ENCODE measurements at places on chromosomes 1 and 21. TPM values are rescaled to one million over a fixed set of nuclear protein-coding genes. Genes with fewer than 3 reads are reported as not detected.

DNA sequence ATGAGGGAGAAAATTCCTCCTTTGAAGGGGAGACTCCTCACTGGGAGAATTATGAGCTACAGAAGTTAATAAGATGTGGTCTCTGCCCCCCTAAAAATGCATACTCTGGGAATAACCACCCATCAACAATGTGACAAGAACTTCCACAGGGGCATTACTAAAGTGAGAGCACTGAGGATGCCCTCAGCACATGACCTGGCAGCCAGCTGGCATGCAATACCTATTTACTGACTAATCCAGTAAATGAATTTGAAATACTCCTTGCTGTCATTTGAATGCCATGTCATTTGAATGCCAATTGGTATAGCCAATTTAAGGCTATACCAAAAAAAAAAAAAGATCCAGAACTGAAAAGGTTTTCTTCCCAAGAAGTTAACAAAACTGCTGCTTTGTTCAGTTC lies 30.8 kb downstream of the PLPP3 start:
- DNase-seq = no peak

GRCh38 chr1:236870721-236871120 lies 75.6 kb downstream of the MTR start:
- DNase-seq = no peak

DNA sequence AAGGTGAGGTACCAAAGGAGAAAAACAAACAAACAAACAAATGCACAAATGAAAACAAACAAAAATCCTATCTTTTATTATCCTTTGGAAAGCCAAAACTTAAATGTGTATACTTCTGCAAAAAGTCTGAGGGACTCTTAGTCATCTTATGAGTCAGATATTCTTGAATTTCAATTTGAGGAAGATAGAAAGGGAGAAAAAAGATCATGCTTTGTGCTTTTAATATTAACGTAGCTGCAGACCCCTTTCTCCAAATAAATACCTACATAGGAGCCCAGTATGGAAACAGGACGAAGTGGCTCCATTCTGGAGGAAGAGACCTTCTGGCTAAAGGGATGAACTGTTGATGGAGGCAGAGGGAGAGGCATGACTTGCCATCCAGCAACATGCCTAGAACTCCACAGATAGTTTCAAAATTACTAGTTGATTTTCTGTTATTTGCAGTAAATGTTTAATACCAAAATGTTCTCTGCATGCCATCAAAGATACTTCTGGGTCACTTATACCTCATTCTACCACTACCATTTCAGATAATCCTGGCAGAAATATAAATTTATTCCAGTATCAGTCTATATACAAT lies 25.4 kb downstream of the NUP210L start:
- no peak for DNase-seq

GRCh38 chr1:145992958-145993617 lies 3.3 kb downstream of the TXNIP start:
- DNase-seq = no peak

DNA sequence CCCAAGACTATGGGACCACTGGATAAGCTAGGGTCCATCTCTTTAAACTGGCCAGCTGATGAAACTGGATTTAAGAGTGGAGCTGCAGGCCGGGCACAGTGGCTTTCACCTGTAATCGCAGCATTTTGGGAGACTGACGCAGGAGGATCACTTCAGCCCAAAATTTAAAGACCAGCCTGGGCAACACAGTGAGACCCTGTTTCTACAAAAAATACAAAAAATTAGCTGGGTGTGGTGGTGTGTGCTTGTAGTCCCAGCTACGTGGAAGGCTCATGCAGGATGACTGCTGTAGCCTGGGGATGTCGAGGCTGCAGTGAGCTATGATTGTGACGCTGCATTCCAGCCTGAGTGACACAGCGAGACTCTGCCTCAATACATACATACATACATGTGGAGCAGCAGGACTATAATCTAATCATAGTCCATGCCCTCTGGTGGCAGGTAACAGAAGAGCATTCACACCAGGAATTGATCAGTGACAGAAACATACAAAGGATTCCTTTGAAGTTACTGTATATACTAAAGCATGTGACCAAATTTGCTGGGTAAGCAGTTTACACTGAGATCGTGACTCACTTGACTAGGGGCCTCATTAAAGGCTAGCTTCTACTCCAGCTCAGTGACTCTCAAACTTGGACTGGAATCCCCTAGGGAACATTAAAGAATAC lies 101.5 kb upstream of the SLFNL1 start:
- peak; percentile 20 for DNase-seq

DNA sequence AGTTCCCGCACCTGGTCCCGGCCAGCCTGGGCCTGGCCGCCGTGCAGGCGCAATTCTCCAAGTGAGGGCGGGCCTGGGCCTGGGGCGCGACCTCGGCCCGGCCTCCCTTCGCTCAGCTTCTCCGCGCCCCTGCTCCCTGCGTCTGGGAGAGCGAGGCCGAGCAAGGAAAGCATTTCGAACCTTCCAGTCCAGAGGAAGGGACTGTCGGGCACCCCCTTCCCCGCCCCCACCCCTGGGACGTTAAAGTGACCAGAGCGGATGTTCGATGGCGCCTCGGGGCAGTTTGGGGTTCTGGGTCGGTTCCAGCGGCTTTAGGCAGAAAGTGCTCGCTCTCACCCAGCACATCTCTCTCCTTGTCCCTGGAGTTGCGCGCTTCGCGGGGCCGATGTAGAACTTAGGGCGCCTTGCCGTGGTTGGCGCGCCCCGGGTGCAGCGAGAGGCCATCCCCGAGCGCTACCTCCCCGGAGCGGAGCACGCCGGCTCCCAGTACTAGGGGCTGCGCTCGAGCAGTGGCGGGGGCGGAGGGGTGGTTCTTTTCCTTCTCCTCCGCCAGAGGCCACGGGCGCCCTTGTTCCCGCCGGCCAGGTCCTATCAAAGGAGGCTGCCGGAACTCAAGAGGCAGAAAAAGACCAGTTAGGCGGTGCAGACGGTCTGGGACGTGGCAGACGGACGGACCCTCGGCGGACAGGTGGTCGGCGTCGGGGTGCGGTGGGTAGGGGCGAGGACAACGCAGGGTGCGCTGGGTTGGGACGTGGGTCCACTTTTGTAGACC lies 1.2 kb downstream of the OLIG1 start:
- DNase-seq = peak; percentile 22

DNA sequence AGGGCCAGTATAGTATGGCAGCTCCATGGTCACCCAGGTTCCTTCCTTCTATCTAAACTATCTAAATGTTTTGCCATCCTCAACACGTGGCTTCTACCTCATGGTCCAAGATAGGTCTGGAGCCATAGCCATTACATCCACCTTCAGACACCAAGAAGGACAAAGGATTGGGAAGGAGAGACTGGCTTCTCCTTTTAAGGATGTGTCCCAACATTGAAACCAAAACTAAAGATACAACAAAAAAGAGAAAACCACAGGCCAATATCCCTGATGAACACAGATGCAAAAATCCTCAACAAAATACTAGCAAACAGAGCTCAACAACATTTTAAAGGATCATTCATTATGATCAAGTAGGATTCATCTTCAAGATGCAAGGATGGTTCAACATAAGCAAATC lies 24.8 kb downstream of the HSD11B1 start:
- DNase-seq = no peak

DNA sequence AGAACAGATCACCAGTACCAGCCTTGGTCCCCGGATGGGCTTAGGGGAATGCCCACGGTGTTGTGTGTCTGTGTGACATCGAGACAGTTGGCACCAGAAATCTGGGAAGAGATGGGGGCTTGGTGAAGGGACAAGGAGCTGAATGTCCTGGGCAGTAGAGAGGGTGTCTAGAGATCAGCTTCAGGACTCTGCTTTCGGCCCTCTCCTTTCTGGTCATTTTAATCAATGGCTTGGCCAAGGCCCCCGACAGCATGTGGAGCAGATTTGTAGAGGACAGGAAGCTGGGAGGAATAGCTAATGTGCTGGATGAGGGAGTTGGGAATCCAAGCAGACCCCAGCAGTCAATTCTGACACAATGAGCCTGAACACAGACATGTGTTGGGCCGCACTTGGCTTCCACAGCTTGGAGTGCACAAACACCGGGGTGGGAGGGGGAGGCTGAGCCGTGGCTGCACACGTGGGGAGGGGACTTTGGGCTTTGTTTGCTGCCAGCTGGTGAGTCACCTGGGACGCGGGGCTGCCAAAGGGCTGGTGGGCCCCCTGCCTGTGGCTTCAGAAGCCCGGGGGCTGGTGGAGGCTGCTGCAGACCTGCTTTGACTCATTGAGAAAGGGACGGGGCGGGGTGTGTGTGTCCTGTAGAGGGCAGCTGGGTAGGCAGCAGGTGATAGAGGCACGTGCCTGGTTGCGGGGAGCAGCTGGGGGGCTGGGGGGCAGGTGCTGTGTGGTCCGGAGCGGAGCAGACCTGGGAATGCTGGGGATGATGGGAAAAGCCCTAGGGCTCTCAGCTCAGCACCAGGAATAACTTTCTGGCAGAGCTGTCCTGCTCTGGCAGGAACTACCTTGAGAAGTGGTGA lies 20.9 kb downstream of the SLC1A7 start:
- DNase-seq = peak; percentile 62

- peak; percentile 38 for DNase-seq
These were observed 1.5 kb downstream of the ITSN1 start for GRCh38 chr21:33643658-33644311.

DNA sequence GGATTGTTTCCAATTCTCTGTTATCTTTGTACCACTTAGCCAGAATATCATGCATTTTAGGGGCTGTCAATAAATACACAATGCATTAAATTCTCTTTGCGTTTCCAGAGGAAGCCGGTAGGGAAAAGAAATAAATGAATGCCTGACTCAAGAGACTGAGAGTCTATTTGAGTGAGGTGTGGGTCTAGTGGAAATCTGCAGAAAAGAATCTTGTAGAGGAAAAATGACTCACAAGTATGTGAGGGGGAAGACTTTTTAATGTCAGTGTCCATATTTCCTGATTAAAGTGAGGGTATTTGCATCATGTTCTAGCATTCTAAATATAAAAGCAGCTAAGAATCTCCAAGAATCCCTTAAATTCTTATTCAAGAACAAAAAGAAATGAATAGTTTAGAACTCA lies 271.1 kb downstream of the PTPRC start:
- no peak for DNase-seq

DNA sequence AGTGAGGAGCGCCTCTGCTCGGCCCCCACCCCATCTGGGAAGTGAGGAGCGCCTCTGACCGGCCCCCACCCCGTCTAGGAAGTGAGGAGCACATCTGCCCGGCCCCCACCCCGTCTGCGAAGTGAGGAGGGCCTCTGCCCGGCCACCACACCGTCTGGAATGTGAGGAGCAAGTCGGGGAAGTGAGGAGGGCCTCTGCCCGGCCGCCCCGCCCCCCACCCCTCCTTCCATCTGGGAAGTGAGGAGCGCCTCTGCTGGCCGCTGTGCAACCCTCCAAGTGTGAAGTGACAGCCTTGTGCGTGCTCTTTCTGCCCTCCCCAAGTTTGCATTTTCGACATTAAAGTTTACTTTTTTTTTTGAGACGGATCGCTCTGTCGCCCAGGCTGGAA lies 5.1 kb upstream of the ZZZ3 start:
- DNase-seq = no peak

- DNase-seq = peak; percentile 53
These were observed 8.7 kb upstream of the MMEL1 start for GRCh38 chr1:2641381-2642130.

GRCh38 chr1:114270282-114270681 lies 116.6 kb upstream of the SYT6 start:
- DNase-seq = no peak

- DNase-seq = no peak
These were observed 178.9 kb downstream of the PDE4B start for GRCh38 chr1:65971547-65971946.

DNA sequence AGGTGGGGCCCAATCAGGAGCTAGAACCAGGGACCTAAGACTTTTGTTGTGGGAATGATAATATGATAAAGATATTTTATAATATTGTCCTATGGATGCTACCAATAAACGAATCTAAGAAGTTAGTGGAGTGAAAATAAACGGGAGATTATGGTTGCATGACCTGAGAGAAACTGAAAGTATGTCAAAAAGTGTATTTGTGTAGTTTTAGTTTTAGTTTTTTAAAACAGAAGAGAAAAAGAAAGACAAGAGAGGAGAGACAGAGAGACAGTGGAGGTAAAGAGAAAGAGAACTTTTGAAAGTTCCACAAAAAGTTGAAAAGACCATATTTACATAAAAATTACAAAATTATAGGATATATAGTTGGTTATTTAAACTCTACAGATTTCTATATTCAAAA lies 64.1 kb upstream of the TMPRSS15 start:
- no peak for DNase-seq

DNA sequence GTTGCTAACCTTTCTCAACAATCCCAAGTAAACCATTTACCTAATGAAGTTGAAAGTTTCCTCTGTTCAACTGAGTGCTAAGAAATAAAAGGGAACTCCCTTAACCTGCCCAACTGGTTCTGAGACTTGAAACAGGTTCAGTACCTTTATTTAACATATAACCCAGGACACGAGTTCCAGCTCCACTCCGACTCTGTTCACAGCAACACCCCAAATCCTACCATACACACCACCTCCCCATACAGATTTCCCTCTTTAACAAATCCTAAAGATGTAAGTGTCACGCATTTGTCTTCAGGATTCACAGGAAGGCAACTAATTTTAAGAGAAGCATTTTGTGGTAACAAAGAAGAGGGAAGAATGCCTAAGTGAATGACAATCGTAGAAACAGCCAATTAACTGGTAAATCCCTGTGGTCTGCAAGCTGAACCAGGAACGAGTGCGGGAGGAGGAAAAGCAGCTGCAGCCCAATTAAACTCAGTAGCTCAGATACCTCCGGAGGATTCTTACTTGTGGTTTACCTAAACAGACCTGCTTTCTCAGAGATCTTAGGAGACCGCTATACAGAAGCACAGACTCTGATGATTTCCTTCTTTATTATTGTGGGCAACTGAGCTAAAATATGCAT lies 134.5 kb upstream of the MAGI3 start:
- DNase-seq = no peak

- no peak for DNase-seq
These were observed 15.8 kb downstream of the CDA start for GRCh38 chr1:20604678-20605077.

The FAM131C gene
- 0.97 TPM for polyA plus RNA-seq

The RHEX gene
- not detected for polyA plus RNA-seq

The RNU1-4 gene
- polyA plus RNA-seq = not detected

The FCRLB gene
- polyA plus RNA-seq = 2.0 TPM

The DIO1 gene
- polyA plus RNA-seq = not detected

The SLAMF1 gene
- not detected for polyA plus RNA-seq

The ARHGAP30 gene
- not detected for polyA plus RNA-seq
